Natural killer cell treated with Interleukin-12 subunit alpha and Interleukin-12 subunit beta and Interleukin-15 and Interleukin-18, amount 100 ng/mL, for 72 hours (primary cell): ENCODE measurements at places on chromosomes 13 and 19. TPM values are rescaled to one million over a fixed set of nuclear protein-coding genes. Genes with fewer than 3 reads are reported as not detected.

SYT5 gene
- total RNA-seq = not detected

DNA sequence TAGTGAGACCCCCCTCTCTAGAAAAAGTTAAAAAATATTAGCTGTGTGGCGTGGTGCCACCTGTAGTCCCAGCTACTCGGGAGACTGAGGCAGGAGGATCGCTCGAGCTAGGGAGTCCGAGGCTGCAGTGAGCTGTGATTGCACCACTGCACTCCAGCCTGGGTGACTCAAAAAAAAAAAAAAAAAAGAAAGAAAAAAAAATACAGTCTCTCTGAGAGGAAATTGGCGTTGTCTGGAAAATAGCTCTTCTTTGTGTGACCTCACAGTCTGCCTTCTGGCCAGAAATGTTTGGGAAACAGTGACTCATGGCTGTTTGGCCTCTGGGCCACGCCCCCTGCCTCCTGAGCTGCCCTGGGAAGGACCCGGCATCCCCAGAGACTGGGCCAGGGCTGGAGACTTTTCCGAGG, 10.7 kb downstream of the MARCHF2 start:
- H3K27me3 ChIP-seq = no peaks in the 10 kb centered on the region
- H3K27ac ChIP-seq = no peak overlapping the region
- no peak for DNase-seq
- H3K4me1 ChIP-seq = no peaks in the 10 kb centered on the region
- no peaks in the 10 kb centered on the region for H3K36me3 ChIP-seq

GRCh38 chr19:15652559-15653278, 12.0 kb downstream of the CYP4F3 start:
- no peak for DNase-seq
- H3K27ac ChIP-seq = no peak overlapping the region
- peaks cover 37% of the 10 kb centered on the region for H3K27me3 ChIP-seq

DNA sequence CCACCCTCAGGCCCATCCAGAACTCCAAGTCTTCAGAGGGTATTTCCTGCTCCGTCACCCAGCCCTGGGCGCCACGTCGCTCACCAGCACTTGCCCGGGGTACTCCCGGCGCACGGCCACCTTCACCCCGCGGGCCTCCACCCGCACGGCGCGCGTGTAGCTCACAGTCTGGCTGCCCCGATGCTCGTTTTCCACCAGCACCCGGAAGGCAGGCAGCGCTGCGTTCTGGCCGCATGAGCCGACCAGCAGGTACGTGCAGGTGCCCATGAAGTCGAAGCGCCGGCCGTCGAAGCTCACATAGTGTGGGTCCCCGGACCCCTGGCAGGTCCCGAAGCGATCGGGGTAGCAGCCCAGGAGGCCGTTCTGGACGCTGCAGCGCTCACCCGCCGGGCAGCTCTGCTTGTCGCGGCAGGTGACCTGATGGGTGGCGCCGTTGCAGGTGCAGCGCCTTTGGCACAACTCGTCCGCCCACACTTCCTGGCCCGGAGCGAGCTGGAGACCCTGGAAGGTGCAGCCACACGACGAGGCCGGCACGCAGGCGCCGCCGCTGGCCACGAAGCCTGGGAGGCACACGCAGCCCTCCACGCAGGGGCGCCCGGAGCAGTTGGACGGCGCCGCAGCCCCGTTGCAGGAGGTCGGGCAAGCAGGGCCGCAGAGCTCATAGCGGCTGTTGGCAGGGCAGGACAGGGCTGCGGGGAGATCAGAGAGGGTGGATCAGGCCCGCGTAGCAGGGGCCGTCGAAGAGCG, 19.2 kb downstream of the FCGBP start:
- peaks cover 5% of the 10 kb centered on the region for H3K4me1 ChIP-seq
- H3K4me3 ChIP-seq = no peak overlapping the region
- no peak overlapping the region for H3K27ac ChIP-seq
- no peaks in the 10 kb centered on the region for H3K27me3 ChIP-seq
- no peaks in the 10 kb centered on the region for H3K36me3 ChIP-seq
